ENCODE measurements at places on chromosomes 2 and 18. TPM values are rescaled to one million over a fixed set of nuclear protein-coding genes. Genes with fewer than 3 reads are reported as not detected.

The TMX3 gene
- total RNA-seq: 20.0 TPM

GRCh38 chr2:176967911-176968450 lies 244.6 kb upstream of the HNRNPA3 start:
- DNase-seq: no peak

- DNase-seq: no peak
These were observed 111.1 kb downstream of the KLHL14 start for GRCh38 chr18:32661486-32662299.

DNA sequence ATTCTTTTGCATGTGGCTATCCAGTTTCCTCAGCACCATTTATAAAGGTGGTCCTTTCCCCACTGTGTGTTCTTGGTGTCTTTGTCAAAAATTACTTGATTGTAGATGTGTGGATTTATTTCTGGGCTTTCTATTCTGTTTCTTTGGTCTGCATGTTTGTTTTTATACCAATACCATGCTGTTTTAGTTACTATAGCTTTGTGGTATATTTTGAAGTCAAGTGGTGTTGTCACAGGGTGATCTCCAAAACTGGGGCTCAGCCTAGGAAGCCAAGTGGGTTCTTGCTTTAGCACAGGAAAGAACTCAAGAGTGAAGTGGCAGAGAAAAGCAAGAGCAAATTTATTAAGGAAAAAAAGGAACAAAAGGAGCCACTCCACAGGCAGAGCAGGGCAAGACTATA lies 6.0 kb upstream of the SNTG2 start:
- DNase-seq: no peak

All from heart left ventricle (tissue), 16 donors.